Bronchus fibroblast of lung (primary cell): ENCODE measurements at places on chromosomes 5 and 9. TPM values are rescaled to one million over a fixed set of nuclear protein-coding genes. Genes with fewer than 3 reads are reported as not detected.

C9orf152 gene
- total RNA-seq = not detected in 2 replicates

GMCL2 gene
- not detected in 2 replicates for total RNA-seq

ROPN1L gene
- total RNA-seq = 0.45 and 1.3 TPM in 2 replicates

SLC6A7 gene
- not detected in 2 replicates for total RNA-seq

WNT8A gene
- total RNA-seq = not detected in 2 replicates

TAF1L gene
- not detected in 2 replicates for total RNA-seq

FOXD4L3 gene
- total RNA-seq = not detected in 2 replicates

TSSK1B gene
- total RNA-seq = not detected in 2 replicates

FAM200C gene
- 2.7 TPM in 2 replicates for total RNA-seq

OR2Y1 gene
- total RNA-seq = not detected in 2 replicates

CDX1 gene
- total RNA-seq = not detected in 2 replicates

TARS1 gene
- total RNA-seq = 178 and 194 TPM in 2 replicates

OSTF1 gene
- 40.0 and 40.3 TPM in 2 replicates for total RNA-seq

LRRC19 gene
- not detected in 2 replicates for total RNA-seq

WNK2 gene
- under 0.01 TPM in 1 of 2 replicates, not detected in the other for total RNA-seq

IFNW1 gene
- total RNA-seq = not detected in 2 replicates
